ENCODE measurements at places on chromosomes 11 and 22.

DNA sequence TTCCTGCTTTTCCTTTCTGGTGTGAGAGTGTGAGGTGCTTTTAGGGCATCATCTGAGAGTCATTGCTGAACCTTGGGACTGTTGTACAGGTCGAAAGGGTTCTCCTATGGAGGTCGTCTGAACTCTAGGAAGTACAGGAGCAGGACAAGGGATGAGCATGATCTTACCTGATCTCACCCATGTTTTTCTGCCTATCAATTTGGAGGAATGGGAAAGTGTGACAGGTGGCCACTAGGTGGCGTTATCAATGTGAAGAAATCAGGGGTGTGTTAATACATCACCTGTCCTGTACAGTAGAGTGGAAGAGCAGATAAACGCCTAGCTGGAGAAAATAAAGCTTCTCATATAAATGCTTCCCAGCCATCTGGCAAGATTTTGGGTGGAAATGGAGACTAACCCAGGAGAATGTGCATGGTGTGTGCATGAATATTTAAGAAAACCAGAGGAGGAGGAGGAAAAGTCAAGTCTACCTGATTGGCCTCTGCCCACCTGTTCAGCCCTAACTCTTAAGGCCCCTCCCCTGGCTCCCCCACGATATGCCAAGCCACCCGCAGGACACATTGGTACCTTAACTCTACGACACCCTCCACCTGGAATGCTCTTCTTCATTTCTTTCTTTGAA is 72.0 kb upstream of the NARS2 start:
- DNase-seq, result peak; percentile 63

DNA sequence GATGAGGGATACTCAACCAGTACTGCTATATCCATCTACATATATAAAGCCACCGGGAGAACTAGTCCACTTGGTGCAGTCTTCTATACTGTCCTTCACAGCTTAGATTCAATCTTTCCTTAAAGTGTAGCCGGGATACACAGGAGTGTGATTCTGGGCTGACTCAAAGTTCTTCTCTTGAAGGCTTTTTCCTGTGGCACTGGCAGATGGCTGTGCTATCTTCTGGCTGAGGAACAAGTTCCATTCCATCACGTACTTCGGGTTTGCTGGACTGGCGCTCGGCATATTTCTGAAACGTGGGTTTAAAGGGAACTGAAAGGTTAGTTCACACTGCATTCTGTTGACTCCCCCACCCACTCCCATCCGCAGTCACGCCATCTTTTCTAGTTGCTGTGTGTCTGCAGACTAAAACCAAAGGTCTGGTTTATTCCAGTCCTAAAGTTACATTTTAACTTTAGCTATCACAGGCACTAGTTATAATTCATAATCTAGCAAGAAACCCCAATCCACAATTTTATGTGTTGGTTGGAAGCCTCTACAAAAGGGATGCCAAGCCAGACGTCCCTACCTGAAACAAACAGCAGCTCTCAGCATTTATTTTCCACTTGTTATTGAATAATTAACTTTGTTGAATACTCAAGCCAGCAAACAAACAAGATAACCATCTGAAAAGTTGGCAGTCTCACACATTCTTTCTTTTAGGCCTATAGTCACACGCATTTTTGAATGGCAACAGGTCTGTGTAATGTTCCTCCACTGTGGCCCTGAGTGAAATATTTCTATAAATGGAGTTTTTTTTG is 7.5 kb upstream of the C11orf65 start:
- no peak for DNase-seq

DNA sequence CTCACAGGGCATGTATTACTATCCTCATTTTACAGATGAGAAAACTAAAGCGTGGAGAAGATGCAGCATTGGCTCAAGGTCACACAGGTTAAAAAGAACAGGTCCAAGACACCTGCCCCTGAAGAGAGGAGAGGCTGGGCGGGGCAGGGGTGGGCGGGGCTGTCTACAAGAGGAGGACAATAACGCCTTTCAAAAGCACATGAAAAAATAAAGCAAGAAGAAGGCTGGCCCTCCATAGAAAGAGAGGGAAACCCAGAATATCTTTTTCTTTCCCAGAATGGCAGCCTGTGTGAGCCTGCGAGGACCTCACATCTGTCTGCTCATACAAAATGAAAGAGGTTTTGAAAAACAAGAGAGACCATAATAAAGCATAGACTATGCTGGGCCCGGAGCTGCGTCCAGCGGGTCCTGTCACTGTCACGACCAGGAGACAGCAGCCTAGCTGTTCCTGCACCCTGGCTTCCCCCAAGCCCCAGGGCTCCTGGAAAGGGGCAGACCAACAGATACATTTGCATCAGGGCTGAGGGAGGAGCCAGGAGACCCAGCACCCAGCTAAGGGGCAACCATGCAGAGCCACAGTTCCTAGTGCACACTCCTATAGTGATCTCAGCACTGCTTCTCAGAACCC is 61.6 kb downstream of the DSCAML1 start:
- DNase-seq, result no peak

DNA sequence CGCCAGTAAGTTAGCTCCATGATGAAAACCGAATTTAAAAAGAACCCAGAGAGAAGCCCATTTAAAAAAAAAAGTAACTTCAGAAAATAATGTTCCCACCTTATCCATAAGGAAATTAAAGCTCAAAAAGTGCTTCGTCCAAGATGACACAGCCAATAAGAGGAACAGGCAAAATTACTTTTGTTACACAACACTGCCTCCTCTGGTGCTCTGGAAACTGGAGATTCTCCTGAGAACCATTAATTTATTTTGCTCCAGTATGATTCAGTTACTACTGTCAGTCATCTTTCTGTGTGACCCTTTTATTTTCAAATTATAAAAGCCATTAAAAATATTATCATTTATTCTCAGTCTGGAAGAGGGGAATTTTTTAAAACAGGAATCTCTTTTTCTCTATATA is 2.0 kb downstream of the IFT27 start:
- no peak for DNase-seq

DNA sequence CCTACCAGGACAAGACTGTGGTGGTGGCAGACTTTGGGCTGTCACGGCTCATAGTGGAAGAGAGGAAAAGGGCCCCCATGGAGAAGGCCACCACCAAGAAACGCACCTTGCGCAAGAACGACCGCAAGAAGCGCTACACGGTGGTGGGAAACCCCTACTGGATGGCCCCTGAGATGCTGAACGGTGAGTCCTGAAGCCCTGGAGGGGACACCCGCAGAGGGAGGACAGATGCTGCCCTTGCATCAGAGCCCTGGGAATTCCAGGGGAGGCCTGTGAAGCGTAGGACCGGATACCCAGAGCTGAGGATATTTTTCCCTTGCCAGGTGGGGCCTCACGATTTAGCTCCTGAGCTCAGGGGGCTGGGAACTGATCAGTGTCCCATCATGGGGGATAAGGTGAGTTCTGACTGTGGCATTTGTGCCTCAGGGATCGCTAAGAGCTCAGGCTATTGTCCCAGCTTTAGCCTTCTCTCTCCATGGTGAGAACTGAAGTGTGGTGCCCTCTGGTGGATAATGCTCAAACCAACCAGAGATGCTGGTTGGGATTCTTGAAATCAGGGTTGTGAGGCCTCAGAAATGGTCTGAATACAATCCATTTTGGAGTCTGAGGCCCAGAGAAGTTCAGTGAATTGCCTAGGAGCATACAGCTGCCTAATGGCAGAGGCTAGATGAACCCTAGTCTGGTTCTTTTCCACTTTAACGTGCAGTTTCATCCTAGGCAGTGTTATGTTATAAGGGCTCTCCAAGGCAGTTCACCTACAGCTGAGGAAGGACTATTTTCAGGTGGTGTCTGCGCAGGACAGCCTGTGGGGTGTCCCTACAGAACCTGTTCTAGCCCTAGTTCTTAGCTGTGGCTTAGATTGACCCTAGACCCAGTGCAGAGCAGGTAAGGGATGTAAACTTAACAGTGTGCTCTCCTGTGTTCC is 19.5 kb downstream of the PIK3IP1 start:
- DNase-seq, result peak; percentile 60

GRCh38 chr11:117859061-117859460 is 17.4 kb downstream of the FXYD6 start:
- DNase-seq, result no peak

DNA sequence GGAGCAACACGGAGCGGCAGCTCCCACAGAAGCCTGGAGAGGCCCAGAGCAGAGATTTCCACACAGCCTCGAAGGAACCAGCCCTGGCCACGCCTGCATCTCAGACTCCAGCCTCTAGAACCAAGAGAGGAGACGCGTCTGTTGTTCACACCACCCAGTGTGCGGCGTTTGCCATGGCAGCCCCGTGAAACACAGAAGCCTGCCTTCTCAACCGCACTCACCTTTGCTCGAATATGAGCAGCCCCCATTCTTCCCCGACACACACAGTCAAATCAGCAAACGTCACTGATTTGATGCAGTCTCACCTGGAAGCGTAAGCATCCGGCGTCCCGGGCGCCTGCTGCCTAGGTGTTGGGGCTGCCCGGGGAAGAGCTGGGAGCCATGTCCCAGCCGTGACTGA is 14.2 kb upstream of the TALDO1 start:
- DNase-seq, result no peak
